Memory B cell (primary cell): ENCODE measurements at places on chromosomes 12 and 14.

GRCh38 chr12:64674367-64674922 is 64.2 kb downstream of the RASSF3 start:
- DNase-seq = no peak

GRCh38 chr12:47578836-47579235 is 127.0 kb downstream of the RPAP3 start:
- no peak for DNase-seq

- no peak for DNase-seq
These were observed 326.2 kb upstream of the NAV3 start for GRCh38 chr12:77504466-77504865.

DNA sequence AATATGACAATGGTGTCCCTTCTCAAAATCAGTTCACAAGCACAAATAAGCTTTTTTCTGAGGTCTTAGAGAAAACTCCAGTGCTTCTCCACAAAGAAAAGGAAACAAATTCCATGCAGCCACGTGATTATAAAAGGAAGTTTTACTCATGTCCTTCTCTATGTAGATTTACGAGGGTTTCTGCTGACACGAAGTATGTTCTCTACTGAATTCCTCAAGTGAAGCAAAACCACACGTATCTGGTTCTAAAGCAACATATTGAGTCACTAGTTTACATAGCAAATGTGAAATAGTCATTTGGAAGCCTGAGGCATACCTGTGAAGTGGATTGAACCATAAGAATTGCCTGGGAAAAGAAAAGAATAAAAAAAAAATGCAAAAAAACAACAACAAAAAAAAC is 31.9 kb downstream of the BMP4 start:
- no peak for DNase-seq

GRCh38 chr12:52204095-52204930 is 12.5 kb upstream of the KRT80 start:
- DNase-seq = no peak

DNA sequence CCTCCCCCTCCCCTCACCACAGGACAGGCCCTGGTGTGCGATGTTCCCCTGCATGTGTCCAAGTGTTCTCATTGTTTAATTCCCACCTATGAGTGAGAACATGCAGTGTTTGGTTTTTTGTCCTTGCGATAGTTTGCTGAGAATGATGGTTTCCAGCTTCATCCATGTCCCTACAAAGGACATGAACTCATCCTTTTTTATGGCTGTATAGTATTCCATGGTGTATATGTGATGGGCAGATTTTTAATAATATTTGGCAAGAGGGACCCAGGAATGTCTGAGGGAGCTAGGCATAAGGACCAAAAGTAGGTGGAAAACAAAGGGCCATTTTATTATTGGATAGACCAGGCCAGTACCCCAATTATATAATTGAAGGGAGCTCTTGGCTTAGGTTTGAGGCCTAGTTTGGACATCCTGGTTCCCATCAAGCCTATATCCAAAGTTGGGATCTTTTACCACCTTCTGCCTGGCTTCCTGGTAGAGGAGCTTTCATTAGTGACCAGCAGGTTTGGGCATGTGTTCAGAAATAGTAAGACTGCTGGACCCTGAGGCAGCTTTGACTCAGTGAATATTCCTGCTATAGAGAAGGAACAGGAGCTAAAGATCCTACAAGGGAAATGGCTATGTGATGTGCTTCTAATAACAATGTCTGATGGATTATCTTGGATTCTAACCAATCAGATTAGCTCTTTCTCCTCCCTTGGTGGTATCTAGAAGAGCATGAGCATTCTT is 76.0 kb downstream of the CAND1 start:
- DNase-seq = no peak

DNA sequence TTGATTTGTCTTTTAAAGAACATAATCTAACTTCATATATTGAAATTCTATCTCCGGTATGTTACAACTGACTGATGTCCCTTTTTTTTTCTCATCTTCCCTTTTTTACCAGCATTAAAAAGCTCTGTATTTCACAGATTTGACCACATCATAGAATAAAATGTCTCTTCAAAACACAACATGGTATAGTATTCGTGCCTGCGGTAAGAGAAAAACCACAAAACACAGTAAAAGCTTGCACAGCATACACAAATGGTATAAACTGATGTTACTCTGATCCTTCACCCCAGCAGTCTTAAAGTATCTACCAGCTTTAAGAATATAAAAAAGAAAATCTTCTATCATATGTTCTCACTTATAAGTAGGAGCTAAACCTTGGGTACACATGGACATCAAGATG is 83.4 kb downstream of the HECTD1 start:
- DNase-seq = no peak

DNA sequence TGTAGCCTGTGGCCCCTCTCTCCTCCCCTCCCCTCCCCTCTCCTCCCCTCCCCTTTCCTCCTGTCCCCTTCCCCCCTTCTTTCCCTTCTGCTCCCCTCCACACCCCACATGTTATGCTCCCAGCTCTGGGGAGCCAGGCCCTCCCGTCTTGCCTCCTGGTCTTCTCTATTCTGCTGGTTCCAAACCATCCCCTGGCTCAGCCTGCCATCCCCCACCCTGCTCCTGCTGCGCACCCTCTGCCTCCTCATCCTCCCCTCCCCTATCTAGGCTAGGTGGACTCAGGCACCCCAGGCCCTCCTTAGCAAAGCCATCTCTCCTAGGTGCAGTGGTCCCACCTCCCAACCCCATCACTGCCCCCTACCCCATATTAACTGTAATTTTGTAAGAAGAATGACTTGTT is 99.5 kb downstream of the CALM1 start:
- DNase-seq = no peak

DNA sequence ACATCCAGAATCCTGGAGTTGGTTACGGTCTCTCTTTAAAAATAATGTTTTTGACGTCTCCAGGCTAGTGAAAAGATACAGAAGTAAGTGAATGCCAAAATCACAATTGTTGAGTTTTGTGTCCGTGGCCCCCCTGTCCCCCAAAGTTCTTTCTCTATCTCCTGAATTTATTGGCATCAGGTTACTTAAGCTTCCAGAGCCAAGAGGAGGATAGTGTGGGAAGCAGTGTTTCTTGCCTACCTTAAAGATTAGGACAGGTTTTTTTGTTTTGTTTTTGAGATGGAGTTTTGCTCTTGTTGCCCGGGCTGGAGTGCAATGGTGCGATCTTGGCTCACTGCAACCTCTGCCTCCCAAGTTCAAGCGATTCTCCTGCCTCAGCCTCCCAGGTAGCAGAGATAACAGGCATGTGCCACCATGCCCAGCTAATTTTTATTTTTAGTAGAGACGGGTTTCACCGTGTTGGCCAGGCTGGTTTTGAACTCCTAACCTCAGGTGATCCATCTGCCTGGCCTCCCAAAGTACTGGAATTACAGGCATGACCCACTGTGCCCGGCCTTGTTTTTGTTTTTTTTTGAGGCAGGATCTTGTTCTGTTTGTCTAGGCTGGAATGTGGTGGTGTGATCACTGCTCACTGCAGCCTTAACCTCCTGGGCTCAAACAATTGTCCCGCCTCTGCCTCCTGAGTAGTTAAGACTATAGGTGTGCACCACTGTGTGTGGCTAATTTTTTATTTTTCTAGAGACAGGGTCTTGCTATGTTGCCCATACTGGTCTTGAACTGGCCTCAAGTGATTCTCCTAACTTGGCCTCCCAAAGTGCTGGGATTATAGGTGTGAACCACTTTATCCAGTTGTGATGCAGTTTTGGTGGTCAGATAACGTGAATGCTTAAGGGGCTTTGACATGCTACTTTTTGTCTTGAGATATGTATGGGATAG is 5.4 kb downstream of the SRSF5 start:
- DNase-seq = no peak

DNA sequence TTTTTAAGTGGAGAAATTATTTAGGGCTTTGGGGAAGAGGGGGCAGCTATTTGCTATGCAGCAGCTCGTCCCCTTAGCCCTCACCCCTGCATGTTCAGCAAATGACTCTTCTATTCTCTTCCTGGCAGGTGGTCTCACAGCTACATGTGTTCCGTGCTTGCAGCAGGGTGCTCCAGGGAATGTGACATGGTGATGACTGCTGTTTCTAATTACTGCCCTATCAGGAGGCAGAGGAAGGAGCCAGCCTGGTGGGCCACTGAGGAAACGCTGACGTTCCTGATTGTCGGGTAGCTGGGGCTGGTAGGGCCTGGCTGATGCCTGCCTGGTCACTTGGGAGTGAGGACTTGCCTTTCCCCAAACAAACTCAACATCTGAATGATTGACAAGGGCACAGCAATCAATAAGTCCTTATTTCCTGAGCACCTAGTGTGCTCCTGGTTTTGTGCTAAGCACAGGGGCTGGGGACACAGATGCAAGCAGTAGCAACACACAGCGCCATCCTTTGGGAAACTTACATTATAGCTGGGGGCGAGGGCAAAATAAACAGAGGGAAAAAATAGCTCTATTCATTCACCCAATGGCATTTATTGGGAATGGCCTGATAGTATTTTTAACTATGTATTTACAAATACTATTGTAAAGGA is 377.8 kb downstream of the FUT8 start:
- DNase-seq = no peak

DNA sequence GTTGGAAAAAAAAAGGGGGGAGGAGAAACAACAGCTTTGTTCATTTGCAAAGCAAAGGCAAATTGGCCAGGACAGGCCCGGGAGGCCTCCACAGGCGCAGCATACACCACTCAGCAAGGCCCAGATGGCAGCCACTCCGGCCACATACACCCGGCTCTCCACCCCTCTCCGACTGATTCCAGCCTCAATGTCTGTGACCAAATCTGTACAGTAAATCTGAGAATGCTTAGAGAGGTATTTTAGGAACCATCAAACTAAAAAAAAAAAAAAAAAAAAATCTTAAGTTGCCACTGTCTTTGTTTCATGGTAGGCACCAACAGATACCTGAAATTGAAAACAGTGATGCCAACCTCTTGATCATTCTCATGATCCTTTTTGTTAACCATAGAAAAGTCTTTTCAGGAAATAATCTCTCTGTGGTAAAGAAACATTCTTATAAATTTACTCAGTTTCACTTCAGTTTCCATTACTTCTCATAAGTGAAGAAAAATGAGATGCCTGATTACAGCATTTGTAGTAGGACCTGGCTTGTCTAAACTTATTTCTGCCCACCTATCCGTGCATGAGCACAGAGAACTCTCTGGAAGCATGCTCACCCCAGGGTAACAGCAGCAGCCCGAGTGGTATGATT is 20.2 kb downstream of the VPS37B start:
- DNase-seq = no peak

DNA sequence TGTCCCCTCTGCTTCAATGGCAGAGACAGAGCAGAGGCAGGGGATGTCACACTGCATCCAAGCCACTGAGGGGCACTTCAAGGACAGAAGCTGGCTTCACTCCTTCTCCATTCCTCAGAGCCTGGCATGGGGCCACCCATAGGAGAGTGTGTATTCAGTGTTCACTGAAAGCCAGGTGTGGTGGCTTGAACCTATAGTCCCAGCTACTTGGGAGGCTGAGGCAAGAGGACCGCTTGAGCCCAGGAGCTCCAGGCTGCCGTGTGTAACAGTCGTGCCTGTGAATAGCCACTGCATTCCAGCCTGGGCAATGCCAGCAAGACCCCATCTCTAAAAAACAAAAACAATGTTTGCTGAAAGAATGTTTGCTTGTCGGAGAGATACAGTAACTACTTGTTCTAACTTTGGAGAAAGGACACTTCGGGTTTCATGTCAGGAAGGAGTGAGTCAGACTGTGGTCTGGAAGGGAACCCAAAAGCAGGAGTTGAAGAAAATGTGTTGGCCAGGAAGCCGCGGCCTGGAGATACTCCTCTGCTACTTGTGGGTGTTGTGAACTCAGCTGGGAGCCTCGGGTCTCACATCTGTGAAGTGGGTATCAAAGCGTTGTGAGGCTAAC is 43.4 kb downstream of the ELK3 start:
- DNase-seq = no peak

DNA sequence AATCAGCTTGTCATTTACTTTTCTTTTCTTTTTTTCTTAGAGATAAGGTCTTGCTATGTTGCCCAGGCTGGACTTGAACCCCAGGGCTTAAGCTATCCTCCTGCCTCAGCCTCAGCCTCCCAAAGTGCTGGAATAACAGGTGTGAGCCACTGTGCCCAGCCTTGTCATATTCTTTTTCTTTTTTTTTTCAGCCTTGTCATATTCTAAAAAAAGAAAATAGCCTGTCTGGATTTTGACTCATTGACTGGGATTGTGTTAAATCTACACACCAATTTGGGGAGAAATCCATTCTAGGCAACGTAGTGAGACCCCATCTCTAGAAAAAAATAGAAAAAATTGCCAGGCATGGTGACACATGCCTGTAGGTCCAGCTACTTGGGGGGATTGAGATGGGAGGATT is 24.1 kb downstream of the ATP5MC2 start:
- DNase-seq = no peak

- DNase-seq = no peak
These were observed 40.6 kb downstream of the SLC15A4 start for GRCh38 chr12:128783129-128783574.

DNA sequence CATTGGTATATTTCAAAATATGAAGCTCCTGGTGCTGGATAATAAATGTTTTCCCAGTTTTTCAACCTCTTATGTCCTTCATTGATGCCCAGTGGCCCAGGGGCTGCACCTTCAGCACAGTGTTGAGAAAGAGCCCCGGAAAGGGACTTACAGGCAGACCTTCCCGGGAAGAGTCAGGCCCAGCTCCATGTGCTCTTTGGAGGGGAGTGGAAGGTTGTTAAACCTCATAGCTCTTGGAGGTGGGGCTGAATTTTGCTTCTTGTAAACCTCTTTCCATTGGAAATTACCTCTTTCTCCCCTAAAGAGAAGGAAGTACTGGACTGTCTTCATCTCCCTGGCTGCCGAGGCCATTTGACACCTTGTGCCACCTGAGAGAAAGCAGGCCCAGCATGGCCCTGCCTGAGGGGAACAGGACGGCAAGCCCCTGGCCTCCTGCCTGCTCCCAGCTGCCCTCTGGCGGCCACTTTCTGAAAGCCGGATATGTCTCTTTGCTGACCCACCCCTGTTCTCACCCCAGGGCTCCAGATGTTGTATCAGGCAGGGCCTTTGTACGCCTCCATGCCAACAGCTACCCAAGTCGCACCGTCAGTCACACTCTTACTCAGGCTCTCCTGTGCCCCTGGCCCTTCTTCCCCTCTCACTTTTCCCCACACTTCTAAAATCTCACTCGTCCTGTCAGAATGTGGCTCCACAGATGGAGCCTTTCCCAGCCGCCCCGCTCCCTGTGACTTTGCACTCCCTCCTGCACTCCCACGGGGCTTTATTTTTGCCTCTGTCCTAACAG is 43.0 kb downstream of the EVL start:
- peak; percentile 84 for DNase-seq

DNA sequence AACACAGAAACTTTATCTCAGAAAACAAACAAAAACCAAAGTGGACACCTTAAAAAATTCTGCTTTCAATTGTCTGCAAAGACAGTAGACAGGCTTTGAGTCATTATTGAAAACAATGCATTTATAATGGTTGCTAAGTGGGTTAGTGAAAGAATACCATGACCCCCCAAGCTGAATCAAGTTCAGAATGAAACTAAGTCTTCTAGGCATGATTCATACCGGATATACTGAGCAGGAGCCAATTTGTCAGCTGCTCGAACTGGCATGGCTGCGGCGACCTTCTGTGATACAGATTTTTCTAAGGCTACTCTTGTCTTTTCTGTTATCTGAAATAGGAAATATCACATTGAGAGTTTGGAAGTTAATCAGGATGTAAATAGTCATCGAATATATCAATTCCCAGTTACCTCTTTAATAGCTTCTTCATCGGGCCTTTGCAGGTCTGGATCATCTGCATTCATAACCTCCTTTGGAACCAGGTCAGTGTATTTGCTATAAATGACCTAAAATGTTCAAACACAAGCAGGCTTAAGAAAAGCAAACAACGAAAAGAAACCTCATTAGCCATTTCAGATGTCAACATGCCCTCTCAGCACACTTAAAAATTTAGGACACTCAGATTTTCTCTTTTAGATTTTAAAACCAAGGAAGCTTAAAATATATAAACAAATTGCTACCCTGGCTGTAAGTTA is 22.3 kb downstream of the SNW1 start:
- no peak for DNase-seq
